CD8-positive, alpha-beta memory T cell (primary cell): ENCODE measurements at places on chromosomes 3 and 15.
A peak's percentile ranks its signal among the peaks of the same experiment; 100 is the strongest.

DNA sequence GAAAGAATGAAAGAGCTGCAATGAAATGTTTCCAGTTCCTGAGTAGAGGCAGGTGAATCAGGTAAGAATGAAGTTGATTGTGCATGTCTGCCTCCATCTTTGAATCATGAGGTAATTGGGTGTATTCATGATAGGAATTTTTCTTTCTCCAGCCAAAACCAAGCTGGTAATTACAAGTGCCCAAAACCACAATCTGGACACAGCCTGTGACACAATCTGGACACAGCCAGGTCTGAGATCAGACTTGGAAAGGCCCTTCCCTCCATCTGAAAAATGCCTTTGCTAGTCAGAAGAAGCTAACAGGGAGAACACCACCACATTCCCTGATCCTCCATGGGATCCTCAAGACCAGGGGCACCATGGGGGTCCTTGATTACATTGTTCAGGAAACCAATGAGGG lies 338.5 kb upstream of the THBS1 start:
- DNase-seq, result no peak

- no peak for DNase-seq
These were observed 78.2 kb downstream of the NEDD4 start for GRCh38 chr15:55915221-55915620.

DNA sequence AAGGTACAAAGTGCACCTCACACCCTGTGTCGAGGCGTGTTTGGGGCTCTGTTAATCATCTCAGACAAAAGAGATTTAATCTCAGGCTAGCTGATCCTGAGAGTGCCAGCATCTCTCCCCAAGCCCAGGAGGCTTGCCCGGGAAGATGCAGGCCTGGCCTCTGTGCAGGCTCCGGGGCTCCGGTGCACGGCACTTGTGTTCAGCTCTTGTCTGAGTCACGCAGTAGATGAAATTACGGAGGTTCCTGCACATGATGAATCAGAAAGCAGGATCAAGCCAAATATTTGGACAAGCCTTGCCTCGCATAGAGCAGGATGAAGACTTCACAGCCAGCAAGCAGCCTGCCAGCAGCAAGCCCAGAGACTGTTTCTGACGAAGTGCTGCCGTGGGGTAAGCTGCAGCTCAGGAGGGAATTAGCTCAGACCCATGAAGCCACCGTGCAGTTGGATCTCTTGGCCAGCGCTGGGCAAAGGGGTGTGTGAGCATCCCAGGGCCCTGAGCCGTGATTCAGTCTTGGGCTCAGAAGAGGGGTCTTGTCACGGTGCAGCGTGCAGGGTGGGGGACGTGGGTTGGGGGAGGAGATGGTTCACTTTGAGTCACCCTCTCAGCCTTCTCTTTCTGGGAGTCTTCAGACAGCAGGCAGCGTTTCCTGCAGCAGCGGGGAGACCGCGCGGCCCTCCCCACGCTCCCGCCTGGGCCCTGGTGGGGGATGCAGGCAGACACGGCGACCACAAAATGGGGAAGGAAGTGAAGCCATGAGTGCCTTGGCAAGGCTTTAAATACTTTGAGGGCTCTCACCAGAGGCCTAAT lies 89.2 kb upstream of the MEF2A start:
- DNase-seq, result no peak

DNA sequence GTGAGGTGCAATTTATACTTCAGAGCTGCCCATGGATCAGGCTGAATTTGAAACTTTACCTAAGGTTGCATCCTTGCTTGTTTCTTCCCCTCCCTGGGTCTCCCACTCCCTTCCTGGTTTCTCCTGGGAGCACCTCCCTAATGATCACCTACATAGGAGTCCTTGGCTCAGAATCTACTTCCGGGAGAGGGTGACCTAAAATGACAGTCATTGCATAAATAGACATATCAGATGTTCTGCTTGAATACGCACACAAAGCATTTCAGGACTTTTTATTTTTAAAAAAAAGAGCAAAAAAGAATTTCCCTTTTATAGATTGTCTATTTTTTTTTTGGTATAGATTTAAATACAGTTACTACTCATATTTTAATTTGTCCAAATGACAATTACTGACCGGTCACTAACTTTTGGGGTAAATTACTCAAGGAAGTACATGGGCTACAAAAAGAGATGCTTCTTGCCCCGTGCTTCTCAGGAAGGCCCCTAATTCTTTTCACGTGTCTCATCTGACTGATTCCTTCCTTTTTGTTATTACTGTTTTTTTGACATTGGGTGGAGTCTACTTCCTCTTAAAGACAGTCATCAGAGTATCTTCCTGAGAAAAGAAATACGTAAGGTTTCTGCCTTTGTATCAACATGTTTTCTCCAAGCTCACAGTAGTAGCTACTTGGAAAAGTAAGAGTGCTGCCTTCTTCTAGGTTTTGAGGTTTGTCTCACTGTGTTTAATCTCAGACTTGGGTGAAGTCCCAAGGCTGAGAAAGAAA lies 4.9 kb upstream of the MYZAP start:
- DNase-seq, result no peak

- DNase-seq, result no peak
These were observed 94.8 kb downstream of the FMN1 start for GRCh38 chr15:33099739-33100138.

- no peak for DNase-seq
These were observed 625.8 kb downstream of the TAFA4 start for GRCh38 chr3:68306571-68306970.

- DNase-seq, result no peak
These were observed 203.8 kb upstream of the MCTP2 start for GRCh38 chr15:94027581-94027980.

GRCh38 chr3:127819086-127819485 lies 3.2 kb downstream of the MGLL start:
- DNase-seq, result no peak

DNA sequence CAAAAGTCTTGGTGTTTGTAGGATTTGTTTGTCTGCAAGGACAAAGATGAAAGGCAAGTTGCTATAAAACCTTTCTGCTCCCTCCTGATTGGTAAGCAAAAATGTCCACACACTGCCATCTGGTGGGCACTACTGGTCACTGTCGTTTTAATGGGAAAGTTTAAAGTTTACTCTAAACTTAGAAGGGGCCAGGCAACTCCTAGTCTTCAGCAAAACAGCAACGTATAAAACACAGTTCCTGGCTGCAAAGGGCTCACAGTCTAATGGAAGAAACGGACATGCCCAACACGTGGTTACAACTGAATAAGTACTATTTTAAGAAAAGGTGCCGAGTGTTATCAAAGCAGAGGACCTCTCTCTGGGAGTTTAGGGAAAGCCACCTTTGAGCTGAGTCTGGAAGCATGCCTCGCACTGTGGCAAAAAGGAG lies 23.7 kb upstream of the TPRG1 start:
- peak; percentile 44 for DNase-seq

DNA sequence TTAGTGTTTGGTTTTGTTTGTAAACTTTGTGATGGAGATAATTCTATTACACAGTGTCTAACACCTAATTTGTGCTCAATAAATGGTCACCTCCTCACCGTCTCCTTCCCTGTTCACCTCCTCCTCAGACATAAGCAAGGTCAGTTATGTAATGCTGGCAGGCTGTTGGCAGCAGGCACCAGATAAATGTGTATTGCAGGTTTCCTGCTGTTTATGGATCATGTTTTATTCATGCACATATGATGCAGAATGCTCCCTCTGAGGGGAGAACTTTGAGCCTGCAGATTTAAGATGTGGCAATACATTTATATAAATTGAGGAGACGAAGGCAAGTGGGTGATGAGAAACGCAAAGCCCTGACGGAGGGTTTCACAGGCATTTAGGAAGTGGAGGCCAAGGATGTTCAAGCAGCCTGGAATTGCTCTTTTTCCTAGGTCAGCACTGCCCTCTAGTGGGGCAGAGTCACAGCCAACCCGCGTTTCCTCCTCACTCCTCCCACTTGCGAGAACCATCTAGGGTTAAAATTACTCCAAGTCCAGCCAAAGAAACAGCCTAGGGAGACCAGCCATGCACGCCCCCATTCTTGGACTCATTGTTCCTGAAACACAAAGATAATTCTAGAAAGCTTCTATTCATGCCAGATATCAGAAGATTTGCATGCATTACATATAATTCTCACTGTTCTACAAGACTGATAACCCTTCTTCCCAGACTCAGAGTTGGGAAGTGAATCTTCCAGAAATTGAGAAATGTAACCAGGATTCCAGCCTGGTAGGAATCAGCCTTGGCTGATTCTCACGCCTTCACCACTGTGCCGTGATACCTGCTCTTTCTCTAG lies 228.7 kb downstream of the SLCO3A1 start:
- DNase-seq, result peak; percentile 24

DNA sequence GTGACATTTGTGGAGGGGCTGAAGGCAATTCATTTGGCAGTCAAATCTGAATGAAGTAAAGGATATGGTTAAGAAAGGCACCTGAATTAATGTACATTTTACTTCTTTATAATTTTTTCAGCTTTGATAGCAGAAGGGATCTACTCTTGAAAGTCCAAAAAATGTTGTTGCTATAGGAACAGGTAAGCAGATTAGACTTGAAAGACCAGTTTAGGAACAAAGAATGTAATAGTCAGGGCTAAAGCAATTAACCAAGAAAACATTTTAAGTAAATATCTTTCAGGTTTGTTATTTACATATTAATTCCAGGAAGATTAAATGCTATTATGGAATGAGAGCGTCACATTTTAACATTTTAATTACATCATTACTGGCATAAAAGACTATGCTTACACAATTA lies 1.1 kb downstream of the ATP13A4 start:
- no peak for DNase-seq

DNA sequence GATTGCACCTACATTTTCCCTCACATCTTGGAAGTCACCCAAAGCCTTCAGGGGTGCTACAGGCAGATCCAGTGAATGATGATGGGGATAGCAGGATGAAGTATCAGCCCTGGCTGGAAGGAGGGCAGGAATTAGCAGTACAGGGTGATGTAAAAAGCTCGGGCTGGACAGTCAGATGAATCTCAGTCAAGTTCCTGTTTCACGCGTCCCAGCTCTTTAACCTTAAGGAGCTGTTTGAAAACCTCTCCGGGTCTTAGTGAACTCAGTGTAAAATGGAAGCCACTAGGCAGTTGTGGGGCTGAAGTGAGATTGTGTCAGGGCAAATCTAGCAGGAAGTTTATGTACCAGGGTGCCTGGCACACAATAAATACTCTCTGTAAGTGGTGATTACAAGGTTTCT lies 166.4 kb upstream of the PROK2 start:
- no peak for DNase-seq

DNA sequence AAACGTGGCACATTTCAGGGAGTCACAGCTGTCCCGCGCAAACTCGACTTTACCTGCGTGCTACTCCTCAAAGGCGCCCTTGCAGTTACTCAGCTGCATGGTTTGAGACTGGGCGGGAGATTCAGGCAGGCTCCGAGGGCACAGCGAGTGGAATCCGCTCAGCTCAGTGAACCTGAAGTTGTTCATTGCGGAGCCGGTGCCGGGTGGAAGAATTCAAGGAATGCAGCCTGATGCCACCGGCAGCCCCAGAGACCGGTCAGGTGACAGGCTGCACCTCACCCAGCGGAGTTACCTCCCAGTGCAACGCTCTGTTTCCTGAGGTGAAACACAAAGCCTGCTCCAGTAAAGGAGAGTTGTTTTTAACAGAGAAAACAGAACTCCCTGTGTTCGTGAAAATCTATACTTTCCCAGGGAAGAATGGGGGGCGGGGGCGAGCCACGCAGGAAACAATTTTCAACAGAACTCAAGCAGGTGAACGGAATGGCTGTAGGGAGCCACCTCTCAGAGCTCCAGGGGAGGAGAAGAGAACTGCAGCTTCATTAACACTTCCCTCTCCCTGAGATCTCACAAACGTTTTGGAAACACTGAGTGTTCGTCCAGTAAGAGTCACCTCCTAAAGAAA lies 3.8 kb downstream of the VEPH1 start:
- DNase-seq, result no peak

- no peak for DNase-seq
These were observed 22.8 kb upstream of the OSTN start for GRCh38 chr3:191176038-191176785.

- DNase-seq, result no peak
These were observed 283.9 kb downstream of the TAFA4 start for GRCh38 chr3:68648494-68648893.

DNA sequence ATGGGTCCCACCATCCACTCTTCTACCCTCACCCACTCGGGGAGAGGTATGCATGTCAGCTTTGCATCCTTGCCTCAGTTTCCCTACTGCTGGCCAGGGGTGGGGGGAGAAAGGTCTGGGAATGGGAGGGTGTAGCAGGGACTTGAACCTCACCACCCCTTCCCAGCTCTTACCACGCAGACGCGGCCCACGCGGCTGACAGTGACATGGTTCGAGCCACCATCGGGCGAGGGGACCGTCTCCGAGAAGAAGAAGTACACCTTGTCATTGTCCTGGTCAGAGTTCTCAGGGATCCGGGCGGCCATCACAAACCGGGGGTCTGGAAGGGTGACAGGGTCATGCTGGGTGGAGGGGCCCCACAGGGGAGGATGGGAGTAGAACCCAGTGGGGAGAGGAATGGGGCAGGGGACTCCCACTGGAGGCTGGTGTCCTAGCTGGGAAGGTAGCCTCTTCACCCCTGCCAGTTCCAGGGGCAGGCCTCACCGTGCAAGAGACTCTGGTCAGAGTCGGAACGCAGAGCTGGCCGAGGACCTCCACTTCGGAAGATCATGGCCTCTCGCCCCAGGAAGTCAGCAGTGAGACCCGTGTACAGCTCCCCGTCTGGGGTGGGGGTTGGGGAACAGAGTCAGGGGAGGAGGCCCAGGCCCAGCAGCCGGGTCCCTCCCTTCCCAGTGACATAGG lies 3.7 kb downstream of the SEMA3G start:
- DNase-seq, result no peak

GRCh38 chr3:123459862-123460261 lies 11.0 kb upstream of the ADCY5 start:
- no peak for DNase-seq

GRCh38 chr15:81848701-81849100 lies 197.1 kb downstream of the MEX3B start:
- no peak for DNase-seq

DNA sequence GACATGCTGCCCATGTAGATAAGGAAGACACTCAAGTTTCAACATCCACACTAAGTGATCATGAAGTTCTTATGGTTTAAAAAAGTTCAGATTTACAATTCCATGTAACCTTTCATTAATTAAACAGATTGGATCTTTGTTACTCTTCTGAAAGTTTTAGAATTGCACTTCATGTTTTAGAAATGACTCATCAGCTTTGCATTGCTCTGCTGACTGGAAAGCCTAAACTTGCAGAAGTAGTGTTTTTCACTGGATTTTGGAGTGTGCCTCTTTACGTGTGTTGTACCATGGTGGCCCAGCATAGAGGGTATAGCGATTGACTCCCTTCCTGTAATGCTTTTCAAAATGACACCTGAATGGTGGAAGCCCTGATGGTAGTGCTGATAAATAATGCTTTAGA lies 157.9 kb downstream of the BBX start:
- DNase-seq, result no peak

DNA sequence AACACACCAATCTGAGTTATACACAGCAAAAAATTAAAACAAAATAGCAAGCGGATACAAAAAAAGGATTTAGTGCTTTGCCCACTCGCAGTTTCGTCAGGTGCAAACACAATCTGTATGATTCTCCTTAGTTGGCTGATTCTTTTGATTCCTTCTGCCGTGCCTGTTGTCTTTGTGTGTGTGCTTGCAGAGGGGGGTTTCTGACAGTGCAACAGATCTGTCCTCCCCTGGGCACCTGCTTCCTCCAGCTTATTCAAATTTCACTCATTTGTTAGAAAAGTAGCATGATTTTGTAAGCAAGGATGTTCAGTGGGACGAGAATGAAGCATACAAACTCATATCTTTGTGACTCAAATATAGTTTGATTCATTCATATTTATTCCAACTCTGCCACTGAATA lies 74.0 kb upstream of the NEO1 start:
- no peak for DNase-seq

GRCh38 chr15:42999201-42999779 lies 78.7 kb upstream of the TTBK2 start:
- no peak for DNase-seq

GRCh38 chr3:105398437-105398836 lies 31.7 kb downstream of the ALCAM start:
- DNase-seq, result no peak
